ENCODE measurements at places on chromosomes 12 and 14.

- no peak for DNase-seq
Measured at GRCh38 chr12:101829639-101830366, 956 bp downstream of the GNPTAB start.

DNA sequence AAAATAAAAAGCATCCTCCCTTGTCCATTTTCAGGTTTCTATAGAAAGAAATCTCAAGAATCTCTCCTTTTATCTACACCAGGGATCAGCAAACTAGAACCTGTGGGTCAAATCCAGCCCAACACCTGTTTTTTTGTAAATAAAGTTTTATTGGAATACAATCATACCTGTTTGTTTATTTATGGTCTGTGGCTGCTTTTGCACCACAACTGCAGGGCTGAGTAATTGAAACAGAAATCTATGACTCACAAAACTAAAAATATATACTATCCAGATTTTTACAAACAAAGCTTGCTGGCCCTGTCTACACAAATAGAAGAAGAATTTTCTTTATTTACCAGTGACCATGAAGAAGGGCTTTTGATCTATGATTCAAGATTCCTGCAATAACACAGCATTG lies 95.1 kb upstream of the COCH start:
- no peak for DNase-seq

- no peak for DNase-seq
Measured at GRCh38 chr12:29374913-29375312, 6.1 kb downstream of the ERGIC2 start.

DNA sequence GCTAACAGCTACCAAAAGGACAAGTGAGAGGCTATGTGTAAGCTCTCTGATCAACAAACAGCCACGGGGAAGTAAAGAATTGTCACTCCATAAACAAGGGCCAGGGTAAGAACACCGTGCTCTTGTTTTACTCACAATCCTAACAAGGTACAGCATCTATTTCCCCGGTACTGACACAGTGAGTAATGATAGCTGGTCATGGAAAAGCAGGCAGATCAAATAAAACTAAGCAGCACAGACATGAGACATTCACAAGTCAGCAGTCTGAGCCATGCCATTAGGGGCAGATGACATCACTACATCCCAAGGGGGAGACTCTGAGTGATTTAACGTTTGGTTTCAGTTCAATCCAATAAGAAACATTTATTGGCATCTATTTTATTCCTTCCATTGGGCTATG lies 54.4 kb downstream of the ARL6IP4 start:
- no peak for DNase-seq

- DNase-seq = no peak
Measured at GRCh38 chr14:83470466-83470865, 1936.8 kb upstream of the SEL1L start.

DNA sequence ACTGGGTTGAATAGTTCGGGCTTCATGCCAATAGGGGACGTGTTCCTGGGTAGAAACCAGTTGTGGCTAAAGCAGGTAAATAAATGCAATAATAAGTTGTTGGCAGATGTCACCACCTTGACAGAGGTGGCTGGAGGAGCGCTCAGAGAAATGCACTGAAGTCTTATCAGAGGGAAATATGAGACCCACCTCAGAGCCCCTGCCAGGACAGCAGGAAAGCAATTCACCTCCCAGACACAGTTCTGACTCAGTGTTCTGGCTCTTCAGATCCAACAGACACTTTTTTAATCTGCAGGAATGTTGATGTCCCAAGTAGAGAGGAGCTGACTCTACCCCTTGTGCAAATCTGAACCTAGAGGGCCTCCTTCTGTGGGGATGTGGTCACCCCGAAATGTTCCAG lies 687.1 kb upstream of the FBXO33 start:
- DNase-seq = no peak

- DNase-seq = no peak
Measured at GRCh38 chr14:88255196-88255595, 67.9 kb downstream of the KCNK10 start.

DNA sequence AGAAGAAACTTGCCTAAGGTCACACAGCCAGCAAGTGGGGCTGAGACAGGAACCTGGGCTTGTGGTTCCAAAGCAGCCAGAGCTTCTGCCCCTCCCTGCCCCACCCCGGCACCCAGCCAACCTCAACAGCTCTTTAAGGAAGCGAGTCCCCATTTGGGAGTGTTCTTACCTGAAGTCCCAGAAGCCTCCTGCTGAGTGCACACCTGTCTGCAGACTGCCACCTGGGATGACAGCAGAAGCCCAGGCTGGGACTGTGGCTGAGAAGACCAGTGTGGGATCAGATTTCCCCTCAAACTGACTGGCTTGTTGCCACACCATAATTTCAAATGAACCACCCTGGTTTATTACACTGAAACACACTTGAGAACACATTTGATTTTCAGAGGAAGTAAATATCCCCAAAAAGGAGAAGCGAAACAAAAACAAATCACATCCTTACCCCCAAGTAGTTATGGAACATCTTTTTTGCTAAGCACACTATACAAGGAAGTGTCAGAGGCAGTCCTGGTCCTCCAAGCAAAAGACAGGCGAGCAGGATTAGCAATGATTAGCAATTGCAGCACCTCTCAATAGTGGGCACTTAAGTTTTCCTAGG lies 6.3 kb upstream of the RIN3 start:
- DNase-seq = no peak

- DNase-seq = no peak
Measured at GRCh38 chr12:75805905-75806304, 225.7 kb downstream of the PHLDA1 start.

DNA sequence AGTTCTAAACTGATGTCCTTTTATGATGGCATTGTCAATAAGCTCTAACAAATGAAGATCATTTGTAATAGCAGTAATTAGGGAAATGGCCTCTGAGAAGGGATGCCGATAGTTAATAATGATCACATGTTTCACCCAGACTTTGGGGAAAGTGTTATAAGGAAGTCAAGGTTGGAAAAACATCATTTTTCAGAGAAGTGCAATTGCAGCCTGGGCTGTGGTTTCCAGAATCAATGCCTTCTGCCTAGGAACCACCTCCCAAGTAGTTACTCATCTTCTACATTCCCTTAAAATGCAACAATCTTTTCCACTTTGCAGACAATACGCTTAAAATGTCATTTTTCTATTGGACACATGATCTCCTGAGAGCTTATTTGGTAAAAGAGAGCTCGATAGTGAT lies 879 bp downstream of the EDDM3A start:
- no peak for DNase-seq

DNA sequence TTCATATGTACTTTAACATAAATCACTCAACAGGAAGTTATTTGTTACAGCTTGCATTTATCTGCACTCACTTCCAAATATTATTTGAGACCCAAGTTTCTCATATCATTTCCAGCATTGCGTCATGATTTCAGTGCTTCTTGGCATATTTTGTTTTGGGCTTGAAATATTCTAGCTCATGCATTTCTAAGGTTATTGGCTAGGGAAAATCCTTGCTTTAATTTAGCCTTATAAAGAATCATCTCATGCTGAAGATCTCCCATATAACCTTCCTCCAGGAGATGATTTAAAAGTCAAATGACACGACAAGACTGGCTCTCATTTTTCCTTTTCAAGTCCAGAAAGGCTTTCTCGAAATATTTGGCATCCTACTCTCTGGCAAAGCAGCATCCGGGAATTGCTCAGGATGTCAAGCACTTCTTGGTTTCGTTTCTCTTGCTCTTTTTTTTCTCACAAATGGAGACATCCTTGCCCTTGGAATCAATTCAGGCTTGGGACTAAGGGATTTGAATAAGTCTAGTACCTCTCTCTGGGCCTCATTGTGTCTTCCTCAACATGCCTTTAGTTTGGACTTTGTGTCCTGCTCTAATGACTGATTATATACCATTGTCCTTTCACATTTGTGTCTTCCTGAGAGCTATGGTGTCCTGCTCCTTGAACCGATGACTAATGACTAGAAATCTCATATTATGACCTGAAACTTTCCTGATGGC lies 295.0 kb downstream of the RMST start:
- DNase-seq = no peak

All from stimulated activated CD4-positive, alpha-beta T cell treated with anti-CD3 and anti-CD28 coated beads, Interleukin-1b, Interleukin-23, amount 100 ng/mL, for 1 hour (primary cell).